Omental fat pad (tissue), 4 donors: ENCODE measurements at places on chromosomes 1 and 21. TPM values are rescaled to one million over a fixed set of nuclear protein-coding genes. Genes with fewer than 3 reads are reported as not detected.

GRCh38 chr21:37580666-37581065, 214.1 kb downstream of the DYRK1A start:
- DNase-seq, result no peak

DNA sequence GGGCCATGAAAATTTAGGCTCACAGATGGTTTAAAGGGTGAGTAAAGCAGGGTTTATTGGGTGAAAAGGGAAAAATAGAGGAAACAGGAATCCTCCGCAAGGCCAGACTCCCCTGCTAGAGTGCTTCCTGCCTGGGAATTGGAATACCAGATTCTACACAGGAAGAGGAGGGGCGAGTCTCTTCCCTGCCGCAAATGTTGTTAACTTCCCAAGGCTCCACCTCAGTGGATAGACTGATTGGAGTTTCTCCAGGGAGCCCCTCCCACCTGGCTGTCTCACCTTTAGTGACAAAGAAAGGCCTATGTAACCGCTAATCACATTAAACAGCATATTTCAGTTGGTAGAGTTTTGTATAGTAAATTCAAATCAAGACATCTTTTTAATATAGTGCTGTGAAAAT, 1450.1 kb downstream of the KCNT2 start:
- DNase-seq, result no peak

GRCh38 chr1:66930823-66931174, 6.0 kb downstream of the MIER1 start:
- no peak for DNase-seq

DNA sequence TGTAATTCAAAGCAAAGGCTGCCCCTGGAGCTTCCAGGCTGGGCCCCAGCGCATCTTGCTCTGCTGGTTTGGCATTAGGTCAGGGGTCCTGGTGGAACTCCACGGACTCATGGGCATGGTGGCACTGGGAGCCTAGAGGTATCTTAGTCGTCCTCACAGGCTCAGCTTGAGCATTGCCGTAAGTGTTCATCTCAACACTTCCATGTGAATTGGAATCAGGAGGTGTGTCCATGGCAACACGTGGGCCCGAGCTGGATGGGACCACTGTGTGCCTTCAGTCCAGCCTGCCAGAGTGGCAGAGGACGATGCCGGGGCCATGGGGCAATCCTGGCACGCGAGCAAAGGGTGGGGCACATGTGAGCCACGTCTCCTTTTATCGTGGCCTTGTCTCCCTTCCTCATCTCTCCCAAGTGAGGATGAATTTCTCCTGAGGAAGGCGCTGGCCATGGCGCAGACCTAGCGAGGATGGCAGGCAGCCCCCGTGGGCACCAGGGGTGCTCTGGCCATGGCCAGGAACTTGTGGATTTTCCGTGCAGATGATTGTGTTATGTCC, 47.0 kb downstream of the AGPAT3 start:
- no peak for DNase-seq

GRCh38 chr1:183543619-183544204, 46.5 kb downstream of the NCF2 start:
- no peak for DNase-seq

GRCh38 chr21:45990741-45991605, 9.4 kb downstream of the COL6A1 start:
- DNase-seq, result no peak

Gene PROK1
- total RNA-seq, result 2.8 TPM

DNA sequence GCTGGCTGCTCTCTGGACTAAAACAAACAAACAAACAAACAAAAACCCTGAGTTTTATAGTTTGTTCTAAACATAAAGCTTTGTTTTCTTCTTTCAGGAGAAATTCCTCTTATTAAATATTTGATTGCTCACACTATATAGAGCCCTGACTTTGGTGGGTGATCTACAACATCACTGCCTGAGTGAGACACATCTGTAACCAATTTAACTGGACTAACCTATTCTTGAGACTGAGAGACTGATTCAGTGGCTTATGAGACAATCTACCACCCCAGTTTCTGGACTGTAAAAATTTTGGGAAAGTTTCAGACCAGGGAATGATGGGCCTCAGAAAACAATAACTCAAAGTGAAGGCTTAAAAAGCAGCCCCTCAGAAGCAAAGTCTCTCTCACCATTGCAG, 537.0 kb downstream of the NEGR1 start:
- DNase-seq, result no peak

Gene SYTL1
- 1.2 TPM for total RNA-seq

DNA sequence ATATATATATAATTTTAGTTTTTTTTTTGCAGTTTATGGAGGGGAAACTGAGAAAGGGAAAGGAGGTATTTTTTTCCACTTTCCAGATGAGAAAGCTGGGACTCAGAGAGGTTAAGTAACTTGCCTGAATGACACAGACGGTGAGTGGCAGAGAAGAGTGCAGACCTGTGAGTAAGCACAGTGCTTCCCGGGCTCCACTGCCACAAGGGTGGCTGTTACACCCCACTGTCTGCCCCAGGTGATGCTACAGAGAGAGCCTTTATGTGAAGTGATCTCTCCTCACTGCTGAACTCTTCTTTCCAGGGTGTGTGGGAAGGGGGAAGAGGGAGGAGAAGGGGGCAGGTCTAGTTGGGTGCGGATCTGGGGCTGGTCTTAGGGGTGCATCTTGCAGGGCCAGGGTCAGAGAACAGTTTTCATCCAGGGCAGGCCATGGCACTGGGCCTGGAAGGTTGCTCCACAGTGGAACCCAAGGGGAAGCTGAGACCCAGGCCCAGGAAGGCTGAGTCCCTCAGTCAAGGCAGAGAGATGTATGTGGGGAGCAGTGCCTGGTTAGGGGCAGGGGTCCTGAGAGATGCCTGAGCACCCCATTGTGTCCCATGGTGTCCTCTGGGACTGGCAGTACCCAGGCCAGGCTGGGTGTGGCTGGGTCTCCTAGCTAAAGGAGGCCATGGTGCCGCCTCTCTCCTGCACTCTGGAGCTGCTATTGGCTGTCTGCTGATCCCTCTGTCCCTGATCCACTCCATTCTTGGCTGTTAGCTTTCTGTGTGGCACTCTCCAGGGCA, 357.5 kb downstream of the PTPRU start:
- DNase-seq, result no peak
